HT1080 (cell line): ENCODE measurements at places on chromosomes 2 and 18. TPM values are rescaled to one million over a fixed set of nuclear protein-coding genes. Genes with fewer than 3 reads are reported as not detected.
A peak's percentile ranks its signal among the peaks of the same experiment; 100 is the strongest.

GRCh38 chr2:13308989-13309388 is 592.3 kb downstream of the TRIB2 start:
- no peak for DNase-seq

GRCh38 chr2:164456619-164457018 is 164.7 kb downstream of the GRB14 start:
- no peak for DNase-seq

GKN1 gene
- not detected in 2 replicates for total RNA-seq

GRCh38 chr2:54605836-54606235 is 117.6 kb upstream of the EML6 start:
- DNase-seq: peak; percentile 61

DNA sequence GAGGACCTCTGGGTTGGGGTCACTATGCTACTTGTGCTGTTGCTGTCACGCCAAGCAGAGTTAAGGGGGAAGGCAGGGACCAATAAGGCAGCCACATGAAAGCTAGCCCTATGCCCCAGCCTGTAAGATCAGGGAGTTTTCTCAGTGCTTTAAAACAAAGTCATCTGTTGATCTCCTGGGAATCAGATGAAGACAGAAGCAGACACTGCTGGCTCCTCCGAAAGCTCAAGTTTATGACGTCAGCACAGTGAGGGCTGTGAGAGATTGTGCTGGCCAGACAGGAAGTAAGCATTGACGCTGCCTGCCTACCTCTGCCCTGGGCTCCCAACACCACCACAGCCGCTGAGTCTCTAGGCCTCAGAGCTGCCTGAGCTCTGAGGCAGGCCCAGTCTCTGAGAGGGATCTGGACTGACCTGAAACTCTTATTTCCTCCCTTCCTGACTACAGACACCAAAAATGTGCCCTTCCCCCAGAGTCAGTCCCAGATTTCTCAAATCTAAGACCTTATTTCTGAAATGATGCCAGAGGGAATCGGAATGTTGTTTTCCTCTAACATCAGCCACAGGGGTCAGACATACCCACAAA is 118.1 kb upstream of the EPAS1 start:
- peak; percentile 89 for DNase-seq

LIPG gene
- total RNA-seq: 0.43 and 0.53 TPM in 2 replicates

DNA sequence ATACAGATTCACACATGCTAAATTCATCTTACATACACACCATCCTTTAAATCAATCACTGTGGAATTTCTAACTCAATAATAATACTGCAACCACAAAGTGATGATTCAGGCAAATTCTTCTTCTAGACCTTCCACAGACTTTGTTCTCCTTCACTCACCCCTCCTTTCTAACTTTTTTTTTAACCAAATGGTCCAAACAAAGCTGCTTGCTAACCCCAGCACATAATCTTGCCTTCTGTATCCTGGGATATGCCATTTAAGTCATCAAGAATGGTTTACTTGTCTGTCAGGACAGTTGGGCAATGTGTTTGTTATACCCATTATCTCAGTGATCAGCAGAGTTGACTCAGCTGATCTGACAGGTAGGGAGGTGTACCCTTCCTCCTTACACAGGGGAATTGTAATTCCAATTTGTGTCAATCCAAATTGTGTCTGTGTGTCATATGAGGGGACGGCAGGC is 10.0 kb downstream of the SLC40A1 start:
- peak; percentile 81 for DNase-seq

DNA sequence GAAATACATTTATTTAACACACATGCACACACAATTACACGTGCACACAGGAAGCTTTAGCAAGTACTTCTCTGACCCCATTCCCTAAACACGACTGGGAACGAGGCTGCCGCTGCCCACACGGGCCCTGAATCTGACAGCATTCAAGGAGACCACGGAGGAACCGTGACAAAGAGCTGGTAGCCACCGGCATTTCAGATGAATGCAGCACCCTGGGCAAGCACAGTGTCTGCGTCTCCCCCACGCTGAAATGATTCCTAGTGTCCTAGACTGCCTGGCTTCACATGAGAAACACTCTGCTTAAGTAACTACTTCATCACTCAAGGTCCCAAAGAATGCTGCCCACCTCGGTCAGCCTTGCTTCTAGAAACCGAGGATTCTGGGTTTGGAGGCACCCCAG is 95.0 kb downstream of the HDAC4 start:
- no peak for DNase-seq

PDIA6 gene
- 262 and 287 TPM in 2 replicates for total RNA-seq

CNGA3 gene
- not detected in 2 replicates for total RNA-seq

CSRNP3 gene
- total RNA-seq: not detected in 2 replicates

DNA sequence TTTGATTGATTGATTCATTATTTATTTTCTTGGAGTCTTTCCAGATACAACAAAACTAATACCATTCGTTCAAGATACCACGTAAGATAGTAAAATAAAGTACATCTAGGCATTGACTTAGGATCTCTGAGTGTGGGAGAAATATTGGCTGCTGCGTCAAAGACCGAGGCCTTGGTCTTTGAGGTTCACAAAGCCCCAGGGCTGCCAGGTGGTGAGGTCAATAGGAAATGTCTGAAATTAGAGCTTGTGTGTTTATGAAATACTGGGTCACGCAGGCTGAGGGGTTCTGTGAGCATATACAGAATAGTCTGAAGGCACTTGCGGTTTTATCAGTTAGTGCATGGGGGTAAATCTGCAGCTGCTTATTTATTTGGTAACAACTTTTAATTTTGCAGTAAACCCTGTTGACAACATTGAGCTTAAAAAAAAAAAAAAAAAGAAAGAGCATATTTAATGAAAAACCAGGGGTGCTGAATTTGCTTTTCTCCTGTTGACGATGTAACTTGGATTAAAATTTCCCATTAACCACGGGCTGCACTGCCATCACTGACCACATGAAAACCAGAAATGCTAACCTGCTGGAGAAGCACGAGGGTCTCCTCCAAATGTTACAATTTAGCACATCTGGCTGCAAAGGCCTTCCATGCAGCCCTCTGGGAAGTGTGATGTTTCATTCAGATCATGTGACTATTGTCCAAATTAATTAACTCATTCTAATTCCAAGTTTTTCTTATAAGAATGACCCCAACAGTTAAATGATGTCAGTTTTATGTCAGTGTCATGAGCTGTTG is 27.1 kb upstream of the SERPINB12 start:
- DNase-seq: no peak

DNA sequence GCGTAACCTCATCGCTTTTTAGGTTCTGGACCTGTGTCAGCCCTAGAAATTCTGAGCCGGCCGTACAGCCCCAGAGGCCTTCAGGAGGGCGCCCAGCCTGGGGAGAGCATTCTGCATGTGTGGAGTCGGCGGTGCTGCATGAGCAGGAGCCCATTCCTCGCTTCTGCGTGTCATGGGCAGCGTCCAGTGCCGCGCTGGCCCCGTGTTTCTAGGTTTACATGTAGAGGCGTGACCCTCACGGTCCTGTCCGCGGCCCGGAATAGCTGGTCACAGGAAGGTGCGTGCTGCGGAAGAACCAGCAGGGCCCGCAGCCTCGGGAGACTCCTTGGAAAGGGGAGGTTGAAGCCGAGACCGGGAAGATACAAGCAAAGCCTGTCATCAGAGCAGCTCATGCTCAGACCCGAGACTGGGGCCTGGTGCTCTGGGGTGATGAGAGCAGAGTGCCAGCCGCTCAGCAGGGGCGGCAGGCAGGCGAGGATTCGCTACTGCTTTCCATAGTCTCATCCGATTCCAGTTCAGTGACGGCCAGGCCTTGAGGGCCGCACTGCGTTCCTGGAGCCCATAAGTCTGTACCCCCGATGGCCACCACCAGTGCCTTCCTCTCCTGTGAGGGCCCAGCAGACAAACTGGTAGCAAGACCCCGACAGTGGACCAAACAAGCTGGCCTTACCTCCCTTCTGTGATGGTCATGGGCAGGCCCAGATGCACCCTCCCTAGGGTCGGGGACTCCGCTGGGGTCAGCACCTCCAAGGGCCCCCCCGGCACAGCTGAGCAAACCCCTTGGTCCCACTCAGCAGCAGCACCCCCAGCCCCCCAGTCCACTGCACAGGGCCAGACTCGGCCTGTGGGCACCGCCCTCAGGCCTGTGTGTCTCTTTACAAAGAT is 15.6 kb upstream of the NFATC1 start:
- DNase-seq: no peak

DNA sequence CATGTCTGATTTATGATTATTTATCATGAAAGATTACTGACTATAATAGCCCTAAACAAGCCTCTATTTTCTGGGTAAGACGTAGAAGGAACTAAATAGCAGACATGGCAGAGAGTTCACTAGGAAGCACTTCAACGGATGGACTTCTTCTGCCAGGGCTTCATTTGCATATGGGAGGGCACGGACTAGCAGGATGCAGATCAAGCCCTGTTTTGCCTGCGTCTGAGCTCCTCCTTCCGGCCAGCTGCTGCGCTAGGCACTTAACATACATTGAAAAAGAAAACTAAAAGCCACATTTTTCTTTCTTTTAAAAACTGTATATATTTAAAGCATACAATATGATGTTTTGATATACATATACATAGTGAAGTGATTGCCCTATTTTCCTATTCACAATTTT is 340.0 kb upstream of the MEX3C start:
- DNase-seq: peak; percentile 65

DNA sequence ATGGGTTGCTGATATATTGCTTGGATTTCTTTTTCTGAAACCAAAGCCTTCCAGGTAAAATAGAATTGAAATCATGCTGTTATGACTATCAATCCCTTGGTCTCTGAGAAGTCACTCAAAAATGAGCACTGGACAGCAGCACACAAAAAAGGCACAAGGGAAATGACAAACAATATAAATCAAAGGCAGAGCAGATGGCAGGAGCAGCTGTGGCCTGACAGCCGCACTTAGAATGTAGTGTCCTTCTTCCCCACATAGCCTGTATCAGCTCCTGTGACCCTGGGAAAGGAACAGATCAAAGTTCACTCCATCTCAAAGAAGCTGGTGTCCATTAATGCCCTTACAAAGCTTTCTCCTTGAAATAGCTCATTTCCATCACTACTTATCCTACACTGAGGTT is 326.7 kb downstream of the SUCLG1 start:
- no peak for DNase-seq

GPR75 gene
- total RNA-seq: 0.70 and 1.2 TPM in 2 replicates

DNA sequence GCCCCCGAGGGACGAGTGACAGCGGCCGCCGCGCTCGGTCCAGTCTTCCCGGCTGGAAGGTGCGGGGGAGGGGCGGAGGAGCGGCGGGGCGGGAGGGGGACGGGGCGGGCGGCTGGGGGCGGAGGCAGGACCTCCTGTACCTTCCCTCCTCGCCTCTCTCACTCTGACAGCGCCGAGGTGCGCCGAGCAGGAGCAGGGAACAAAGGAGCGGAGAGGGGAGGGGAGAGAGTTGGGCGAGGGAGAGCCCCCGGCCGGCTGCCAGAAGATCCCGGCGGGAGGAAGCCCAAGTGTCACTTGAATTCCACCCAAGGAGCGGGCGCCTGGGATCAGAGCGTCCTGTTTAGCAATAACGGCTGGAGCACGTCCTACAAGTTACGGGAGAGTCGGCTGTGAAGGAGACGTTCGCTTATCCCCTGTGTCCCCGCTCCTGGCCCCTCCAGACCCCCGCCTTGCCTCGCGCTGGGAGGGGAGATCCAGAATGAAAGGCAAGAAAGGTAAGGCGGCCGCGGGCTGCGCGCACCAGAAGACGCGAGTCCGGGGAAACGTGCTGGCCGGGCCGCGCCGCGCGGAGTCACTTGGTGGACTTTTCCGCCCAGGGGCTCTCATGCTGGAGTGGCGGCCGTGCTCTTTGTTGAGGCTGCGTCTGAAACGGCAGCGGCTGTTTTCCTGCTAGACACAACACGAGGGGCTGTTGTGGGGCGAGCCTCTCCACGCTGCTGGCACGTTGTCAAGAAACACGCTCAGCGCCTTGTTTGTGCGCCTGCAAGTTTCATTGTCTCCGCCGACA is at the start of gene TGIF1:
Gene TGIF1, plus strand, starts transcription at position 161 of the 787 bp plus-strand sequence. Its CDS starts 318 bp downstream, at position 479.
- DNase-seq: peak; percentile 78

DPP10 gene
- total RNA-seq: not detected in 2 replicates
